ENCODE measurements at places on chromosomes 3 and 15.

- DNase-seq, result no peak
Measured at GRCh38 chr3:23829242-23829934, 23.6 kb downstream of the UBE2E1 start.

DNA sequence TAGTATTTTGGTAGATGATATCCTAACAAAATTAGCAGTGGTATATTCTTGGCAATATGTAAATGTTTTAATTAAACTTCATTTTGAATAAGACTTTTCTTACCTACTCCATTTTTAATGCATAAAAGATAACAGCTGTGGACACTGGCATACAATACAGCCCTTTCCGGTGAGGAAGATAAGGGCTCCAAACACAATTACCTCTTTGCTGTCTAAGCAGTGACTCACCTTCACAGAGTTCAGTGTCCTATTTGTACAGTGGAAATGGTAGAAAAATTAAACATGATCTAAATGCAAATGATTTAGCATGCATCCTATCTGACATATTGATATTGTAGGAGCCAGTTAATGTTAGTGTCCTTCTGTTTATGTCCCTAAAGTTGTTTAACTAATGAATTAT lies 969.4 kb downstream of the PLOD2 start:
- DNase-seq, result no peak

- no peak for DNase-seq
Measured at GRCh38 chr3:32992310-32992686, 40.9 kb downstream of the CCR4 start.

DNA sequence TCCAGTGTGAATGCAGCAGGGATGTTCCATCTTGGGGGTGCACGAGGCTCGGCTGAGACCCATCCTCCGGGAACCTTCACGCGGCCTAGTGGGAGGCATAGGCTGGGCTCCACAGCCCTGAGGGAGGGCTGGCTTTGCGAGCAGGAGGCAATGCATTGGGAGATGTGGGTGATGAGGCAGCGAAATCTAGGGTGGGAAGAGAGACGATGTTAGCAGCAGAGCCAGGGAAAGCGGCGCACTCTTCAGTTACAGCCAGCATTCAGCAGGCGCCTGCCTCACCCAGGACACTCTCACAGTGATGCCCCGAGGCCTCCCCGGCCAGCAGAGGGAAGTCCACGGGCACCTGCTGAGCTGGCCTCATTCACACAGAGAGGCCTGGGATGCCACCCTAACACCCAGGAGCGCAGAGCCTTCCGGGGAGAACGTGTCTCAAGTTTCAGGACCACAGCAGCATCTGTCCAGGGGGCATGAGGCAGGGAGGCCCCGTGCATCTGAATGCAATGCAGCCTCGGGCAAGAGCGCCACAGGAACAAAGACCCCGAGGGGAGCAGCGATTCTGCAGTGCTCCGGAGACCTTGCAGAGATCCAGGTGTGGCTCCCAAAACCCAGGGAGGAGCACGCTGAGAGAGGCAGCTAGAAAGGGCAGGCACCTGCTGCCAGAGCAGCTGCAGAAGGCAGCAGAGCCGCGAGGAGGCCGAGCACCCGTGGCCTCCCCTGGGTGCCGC lies 102.4 kb downstream of the NUP210 start:
- no peak for DNase-seq

DNA sequence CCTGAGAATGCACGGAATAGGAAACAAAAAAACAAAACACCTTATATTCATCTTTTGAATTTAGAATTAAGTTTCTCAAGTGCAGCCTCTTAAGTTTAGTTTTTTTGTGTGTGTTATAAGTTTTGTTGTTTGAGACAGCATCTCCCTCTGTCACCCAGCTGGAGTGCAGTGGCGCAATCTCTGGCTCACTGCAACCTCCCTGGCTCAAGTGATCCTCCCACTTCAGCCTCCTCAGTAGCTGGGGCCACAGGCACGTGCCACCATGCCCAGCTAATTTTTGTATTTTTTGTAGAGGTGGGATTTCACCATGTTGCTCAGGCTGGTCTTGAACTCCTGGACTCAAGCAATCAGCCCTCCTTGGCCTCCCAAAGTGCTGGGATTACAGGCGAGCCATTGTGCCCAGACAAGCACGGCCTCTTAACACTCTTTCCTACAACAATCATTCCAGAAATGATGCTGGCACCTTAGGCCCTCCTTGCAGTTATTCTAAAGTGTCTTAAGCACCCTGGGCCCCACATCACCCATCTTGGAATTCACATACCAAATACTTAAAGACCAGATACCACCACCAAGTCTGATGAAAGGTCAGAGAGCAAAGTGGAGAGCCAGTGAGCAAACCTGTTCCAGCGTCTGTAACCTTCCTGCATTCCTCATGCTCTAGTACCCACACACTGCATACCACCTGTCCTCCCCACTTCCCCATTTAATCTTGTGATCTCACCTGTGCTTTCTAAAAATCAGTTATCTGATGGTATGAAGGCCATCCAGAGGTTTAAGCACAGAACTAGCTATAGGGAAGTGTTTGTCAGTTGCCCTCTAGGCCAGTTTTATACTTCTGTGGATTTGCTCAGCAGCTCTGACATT lies 6.9 kb upstream of the SPG11 start:
- no peak for DNase-seq

GRCh38 chr3:31960793-31961431 lies 20.1 kb downstream of the OSBPL10 start:
- DNase-seq, result peak; percentile 12

DNA sequence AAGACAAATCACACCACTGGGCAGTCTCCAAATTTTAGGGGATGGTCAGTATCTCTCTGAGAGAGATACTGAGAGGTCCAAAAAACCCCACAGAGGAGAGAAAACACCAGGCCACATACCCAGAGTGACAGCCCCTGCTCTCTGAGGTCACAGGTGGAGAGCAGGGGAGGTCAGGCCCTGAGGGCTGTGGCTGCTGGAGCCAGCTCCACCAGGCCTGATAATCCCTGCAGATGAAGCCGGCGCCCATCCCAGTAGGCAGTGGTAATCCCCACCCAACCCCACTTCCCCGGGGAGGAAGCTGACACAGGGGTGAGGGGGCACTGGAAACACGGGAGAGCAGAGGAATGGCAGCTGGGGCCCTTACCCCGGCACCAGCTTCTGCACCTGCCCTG lies 31.2 kb upstream of the SRP14 start:
- DNase-seq, result no peak

DNA sequence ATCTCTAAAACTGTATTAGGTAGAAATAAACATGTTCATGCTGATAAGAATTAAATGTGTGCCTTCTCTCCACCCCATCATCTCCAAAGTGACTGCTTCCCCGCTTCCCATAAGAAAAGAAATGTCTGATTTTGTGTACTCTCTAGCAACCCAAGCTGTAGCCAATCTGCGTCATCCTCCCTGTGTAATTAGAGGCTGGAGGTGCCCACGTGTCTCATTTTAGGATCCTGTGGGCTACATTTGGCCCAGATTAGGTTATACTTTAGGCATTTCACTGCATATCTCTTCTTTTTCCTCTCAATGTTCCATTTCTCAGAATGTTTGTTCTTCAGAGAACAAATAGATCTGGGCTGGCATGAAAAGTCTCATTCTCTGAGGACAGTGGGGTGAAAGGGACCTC lies 19.3 kb upstream of the ZNF148 start:
- DNase-seq, result no peak

GRCh38 chr3:98114264-98114663 lies 16.3 kb upstream of the OR5H1 start:
- no peak for DNase-seq

GRCh38 chr15:26891448-26892181 lies 24.8 kb downstream of the GABRA5 start:
- DNase-seq, result peak; percentile 67

DNA sequence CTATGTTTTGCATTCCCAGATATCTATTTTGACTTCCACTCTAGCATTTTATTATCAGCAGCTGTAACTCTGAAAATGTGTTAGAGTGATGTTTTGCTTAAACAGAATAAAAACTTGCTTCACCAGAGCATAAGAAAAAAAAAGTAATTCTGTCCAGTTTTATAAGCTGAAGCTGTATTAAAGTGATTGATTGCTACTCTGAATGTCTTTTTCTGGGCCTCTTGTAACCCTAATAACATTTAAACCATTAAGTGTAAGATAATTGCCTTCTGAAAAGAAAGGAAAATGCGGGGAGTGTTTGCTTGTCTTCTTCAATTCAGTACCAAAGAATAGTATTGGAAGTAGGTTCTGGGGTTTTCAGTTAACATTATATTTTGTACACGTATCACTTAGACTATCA lies 57.9 kb upstream of the UBE2E1 start:
- no peak for DNase-seq

GRCh38 chr3:6396631-6397030 lies 464.3 kb upstream of the GRM7 start:
- DNase-seq, result no peak

DNA sequence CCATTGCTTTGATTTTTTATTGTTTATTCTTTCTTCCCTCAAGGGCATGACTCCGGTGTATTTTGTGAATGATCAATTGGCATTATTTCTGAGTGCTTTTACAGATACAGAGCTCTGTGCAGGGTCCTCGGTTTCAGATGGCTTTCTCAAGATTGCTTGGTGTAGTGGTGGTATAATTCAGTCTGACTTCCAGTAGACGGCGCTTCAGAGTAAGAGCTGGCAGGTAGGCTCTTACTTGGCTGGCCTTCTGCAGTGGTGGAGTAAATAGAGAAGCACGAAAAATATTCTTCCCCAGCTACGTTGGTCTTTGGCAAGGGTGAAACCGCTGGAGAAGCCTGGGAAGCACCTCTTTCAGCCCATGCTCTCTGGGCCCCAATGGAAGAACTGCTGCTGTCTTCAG lies 723.0 kb upstream of the BCHE start:
- no peak for DNase-seq

DNA sequence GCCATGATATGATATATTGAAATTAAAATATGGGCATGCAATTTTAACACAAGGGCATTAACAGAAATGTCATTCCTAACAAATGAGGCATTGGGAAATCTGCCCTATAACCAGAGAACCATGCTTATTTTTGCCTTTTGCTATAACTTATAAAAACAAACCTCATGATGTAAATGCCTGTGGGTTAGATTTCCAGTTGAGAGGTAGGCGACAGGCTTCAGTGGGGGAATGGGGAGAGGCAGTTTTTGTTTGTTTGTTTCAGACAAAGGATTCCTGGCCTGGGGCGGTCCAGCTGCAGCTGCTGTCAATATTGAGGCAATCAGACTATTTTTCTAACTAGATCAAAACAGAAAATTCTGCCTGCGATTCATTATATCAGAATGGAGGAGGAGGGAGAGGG lies 490.4 kb upstream of the CFAP20DC start:
- DNase-seq, result no peak

GRCh38 chr15:40483919-40484318 lies 13.1 kb downstream of the CHST14 start:
- DNase-seq, result no peak

DNA sequence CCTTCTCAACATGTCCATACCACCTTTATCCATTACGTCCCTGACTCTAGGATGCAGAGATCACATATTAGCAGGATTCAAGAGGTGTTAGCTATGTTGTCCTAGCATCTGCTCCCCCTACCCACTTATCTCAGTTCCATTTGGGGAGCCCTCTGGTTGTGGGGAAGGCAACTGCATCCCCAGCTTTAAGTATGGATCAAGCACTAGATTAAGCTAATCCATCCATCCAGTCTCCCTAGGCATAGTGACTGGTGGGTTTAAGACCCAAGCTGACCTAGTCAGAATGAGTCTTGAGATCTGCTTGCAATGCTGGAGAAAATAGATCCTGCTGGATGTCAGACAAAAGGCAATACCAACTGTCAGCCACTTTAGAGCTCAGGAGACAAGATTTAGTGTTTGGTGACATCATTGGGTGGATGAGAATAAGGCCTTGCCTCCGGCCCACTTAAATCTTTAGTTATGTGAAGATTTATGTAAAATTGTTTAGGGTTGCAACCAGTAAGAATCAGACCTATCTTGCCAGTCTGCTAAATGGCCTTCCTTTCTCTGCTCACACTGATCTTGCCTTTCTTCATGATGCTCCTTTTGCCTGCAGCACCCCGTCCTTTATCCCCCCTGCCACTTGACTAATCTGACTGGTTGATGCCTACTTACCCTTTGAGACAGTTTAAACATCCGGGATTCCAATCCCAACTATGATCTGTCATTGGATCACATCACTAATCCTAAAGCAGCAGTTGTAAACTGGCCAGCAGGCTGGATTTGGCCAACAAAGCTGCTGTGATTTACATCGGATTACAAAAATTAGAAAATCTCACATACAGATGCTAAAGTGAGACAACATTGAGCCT lies 2.1 kb upstream of the ISY1 start:
- DNase-seq, result no peak

GRCh38 chr3:2036076-2036475 lies 62.6 kb upstream of the CNTN4 start:
- DNase-seq, result no peak

DNA sequence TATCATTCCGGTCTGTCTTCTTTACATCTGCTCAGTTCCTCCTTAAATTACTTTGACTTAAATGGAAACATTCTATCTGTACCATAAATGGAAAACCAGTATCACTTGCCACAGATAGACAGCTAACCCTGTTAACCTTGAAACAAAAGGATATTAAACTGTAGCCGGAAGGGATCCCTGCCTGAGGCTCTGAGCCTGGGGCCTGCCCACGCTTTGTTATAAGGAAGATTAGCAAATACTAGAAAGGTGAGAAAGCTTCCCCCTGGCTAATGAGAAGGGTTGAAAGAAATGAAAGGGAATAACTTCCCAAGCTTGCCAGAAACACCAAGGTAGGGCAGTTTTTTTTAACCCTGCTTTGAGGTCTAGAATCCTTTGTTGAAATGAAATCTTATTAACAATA lies 927.6 kb downstream of the FHIT start:
- no peak for DNase-seq

- DNase-seq, result no peak
Measured at GRCh38 chr3:56423661-56424099, 44.6 kb downstream of the ERC2 start.

- no peak for DNase-seq
Measured at GRCh38 chr3:63644212-63644797, 8.2 kb upstream of the SNTN start.

DNA sequence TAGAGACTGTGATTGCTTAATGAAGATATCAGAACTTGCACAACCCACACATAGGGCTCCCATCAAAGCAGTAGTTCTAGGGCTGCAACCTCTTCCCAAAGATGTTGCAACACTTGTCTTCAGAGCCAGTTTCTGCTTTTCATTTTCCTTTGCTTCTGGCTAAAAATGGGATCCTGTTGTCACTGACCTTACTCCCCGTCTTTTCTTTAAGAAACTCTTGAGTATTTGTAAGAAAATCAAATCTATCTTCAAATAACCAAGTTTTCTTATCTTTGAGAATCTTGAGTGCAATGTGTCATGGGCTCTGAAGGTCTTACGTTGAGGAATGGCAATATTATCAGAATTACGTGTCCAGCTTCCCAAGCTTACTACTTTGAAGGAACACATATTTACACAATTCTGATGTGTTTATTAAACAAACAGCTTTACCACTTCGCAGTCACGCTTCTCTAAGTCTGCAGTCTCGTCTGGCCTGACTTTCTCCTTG lies 24.1 kb downstream of the CACNA1D start:
- DNase-seq, result no peak

- DNase-seq, result no peak
Measured at GRCh38 chr3:123346021-123346420, 102.9 kb downstream of the ADCY5 start.

- DNase-seq, result no peak
Measured at GRCh38 chr3:60017631-60018030, 967.8 kb upstream of the CFAP20DC start.

All from DMS79 treated with DMSO at 0.1 percent for 48 hours (cell line).